PC-9 (cell line): ENCODE measurements at places on chromosomes 2 and 18. TPM values are rescaled to one million over a fixed set of nuclear protein-coding genes. Genes with fewer than 3 reads are reported as not detected.
A peak's percentile ranks its signal among the peaks of the same experiment; 100 is the strongest.

The KLHL30 gene
- total RNA-seq, result 0.80 and 1.2 TPM in 2 replicates

DNA sequence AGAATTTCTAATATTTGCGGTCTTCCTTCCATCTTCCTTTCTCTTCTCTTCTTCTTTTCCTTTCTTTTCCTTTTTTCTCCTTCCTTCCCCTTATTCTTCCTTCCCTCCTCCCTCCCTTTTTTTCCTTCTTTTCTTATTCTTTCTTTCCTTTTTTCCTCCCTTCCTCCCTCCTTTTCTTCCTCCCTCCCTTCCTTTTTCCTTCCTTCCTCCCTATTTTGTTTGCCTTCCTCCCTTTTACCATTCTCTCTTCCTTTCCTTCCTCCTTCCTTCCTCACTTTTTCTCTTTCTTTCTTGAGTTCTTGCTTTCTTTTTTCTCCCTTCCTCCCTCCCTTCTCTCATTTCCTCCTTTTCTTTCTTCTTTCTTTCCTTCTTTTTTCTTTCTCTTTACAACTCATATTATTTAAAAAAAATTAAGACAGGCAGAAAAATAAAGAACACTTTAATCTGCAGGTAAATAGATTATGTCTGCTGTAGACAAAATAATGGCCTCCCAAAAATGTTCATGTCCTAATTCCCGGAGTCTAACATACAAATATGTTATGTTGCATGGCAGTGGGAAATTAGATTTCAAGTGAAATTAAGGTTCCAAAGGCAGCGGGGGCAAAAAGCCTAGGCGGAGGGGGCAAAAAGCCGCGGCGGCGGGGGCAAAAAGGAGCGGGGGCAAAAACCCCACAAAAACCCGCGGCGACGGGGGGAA lies 152.4 kb downstream of the ANKRD30BL start:
- DNase-seq, result no peak

DNA sequence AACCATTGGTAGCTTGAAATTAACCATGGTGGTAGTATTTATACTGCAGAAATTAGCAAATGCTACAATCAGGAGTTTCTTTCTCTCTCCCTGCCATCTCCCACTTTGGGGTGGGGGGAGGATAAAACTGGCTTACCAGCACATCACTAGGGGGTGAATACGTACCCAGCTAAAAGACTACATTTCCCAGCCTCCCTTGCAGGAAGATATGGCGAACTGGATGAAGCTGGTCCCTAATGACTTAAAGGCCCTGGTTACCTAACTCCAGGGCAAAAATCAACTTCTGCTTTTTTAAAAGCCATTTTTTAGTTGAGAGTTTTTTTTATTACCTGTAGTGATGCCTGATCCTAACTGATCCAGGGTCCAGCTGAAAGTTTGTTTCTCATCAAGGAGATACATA lies 70.3 kb upstream of the RAB12 start:
- DNase-seq, result no peak

GRCh38 chr2:24315669-24316068 lies 44.7 kb downstream of the ITSN2 start:
- DNase-seq, result no peak

The CRACDL gene
- total RNA-seq, result 29.6 and 33.7 TPM in 2 replicates

The RPRM gene
- total RNA-seq, result 2.1 and 2.9 TPM in 2 replicates

GRCh38 chr2:217555081-217555876 lies 447.5 kb downstream of the TNS1 start:
- DNase-seq, result no peak

GRCh38 chr2:105597011-105597805 lies 147.5 kb upstream of the NCK2 start:
- DNase-seq, result no peak

DNA sequence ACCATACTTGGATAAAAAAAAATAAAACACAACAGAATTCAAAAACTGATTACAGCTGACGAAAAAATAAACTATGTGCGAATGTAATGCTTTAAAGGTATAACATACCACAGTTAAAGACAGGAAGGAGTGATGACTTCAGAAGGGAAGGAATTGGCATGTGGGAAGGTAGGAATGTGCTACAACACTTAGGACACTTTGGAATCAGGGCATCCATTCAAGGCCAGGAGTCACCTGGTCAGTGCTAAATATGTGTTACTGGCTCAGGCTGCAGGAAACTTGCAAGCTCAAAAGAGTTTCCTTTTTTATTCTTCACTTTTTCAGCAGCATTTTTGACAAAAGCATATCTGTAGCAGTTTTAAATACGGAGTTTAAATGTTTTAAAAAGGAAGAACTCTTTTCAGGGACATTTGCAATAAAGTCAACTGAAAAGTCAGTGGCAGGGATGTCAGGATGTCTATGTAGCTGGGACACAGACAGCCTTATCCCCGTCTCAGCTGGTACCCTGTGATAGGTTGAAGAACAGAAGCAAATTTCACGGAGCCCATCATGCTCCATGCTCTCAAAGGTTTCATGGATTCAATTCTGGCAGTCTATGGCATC lies 138.0 kb upstream of the KLHL14 start:
- DNase-seq, result no peak

The INHBB gene
- 50.0 and 57.5 TPM in 2 replicates for total RNA-seq

The GYPC gene
- not detected in 2 replicates for total RNA-seq

The AUP1 gene
- 79.2 and 84.0 TPM in 2 replicates for total RNA-seq

GRCh38 chr2:14297340-14297739 lies 335.2 kb upstream of the LRATD1 start:
- peak; percentile 83 for DNase-seq

DNA sequence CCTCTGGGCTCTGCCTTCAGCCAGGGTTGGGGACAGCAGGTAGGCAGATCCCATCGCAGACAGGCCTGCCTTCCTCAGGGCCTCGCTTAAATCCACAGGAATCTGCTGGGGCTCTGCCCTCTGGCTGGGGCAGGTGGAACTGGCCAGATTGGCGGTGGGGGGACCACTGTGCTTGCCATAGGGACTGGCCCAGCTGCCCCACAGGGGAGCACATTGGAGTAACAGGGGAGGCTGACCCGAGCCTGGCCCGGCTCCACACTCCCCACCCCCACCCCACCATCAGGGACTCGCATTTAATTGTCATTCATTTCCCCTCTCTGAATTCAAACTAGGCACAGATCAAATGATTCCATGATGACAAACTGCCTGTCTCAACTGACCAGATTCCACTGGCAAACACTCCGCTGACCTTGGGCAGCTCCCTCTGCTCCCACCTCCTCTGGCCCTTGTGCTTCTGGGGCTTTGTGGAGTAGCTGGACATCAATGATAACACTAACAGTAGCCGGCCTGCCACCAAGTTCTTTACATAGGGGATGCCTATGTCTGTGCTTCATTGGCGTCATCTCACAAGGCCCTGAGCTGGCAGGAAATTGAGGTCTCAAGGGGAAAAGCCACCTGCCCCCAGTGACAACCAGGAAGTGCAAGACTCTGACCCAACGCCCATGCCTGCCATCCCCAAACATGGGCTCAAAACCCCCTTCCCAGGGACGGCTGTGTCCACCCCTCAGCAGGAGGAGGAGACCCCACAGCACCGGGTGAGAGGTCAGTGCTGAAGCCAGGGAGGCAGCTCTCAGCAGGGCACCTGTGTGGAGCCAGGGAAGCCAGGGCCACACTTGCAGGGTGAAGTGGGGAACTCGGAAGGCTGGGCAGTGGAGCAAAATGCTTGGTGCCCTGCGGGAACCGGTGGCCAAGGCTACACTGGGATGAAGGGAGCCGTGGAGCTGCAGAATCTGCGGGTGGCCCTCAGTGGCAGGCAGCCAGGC lies 2.1 kb upstream of the B3GNT7 start:
- no peak for DNase-seq

GRCh38 chr2:31031132-31031706 lies 107.0 kb downstream of the GALNT14 start:
- no peak for DNase-seq
